Stimulated activated CD4-positive, alpha-beta T cell treated with anti-CD3 and anti-CD28 coated beads, Interleukin-12 subunit alpha, Interleukin-12 subunit beta, amount 100 ng/mL, for 4 hours (primary cell): ENCODE measurements at places on chromosomes 4 and X.

- no peak for DNase-seq
Measured at GRCh38 chr4:38983291-38983690, 48.9 kb downstream of the TMEM156 start.

GRCh38 chr4:5051278-5052203 lies at the start of gene STK32B:
STK32B (plus strand) TSS chr4:5051480.
- peak; percentile 3 for DNase-seq

- no peak for DNase-seq
Measured at GRCh38 chr4:87895964-87896621, 63.3 kb downstream of the MEPE start.

DNA sequence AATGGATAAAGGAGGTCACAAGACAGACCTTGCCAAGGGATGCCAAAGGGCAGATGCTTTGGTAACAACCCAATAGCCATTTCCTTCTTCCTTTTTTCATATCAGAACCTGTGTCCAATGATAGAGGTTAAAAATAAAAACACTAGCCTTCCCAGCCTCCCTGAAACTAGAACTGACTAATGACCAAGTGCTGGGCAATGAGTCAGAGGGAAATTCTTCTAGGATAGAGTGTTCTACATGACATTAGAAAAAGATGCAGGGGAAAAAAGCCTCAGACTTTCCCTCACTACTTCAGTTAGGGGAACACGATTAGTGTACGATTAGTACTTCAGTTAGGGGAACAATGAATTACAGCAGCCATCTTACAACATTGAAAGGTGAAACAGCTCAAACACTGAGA lies 29.3 kb upstream of the FAM47C start:
- DNase-seq = no peak

DNA sequence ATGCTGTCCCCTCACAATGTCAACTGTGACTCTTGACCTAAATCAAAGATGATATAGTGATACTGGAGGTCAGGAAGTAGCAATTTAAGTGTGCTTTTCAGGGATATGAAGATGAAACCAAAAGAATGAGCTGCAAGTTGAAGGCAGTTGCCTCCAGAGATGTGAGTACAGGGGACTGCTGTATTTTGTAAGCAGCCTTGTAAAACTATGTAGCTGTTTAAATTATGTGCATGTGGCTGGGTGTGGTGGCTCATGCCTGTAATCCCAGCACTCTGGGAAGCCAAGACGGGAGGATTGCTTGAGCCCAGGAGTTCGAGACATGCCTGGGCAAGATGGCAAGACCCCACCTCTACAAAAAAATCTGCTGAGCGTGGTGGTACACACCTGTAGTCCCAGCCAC lies 15.1 kb upstream of the TNIP2 start:
- DNase-seq = no peak

GRCh38 chr4:182778222-182778982 lies 138.8 kb downstream of the DCTD start:
- DNase-seq = no peak
